ENCODE measurements at places on chromosomes 16 and 17. TPM values are rescaled to one million over a fixed set of nuclear protein-coding genes. Genes with fewer than 3 reads are reported as not detected.

Gene FBXW10
- total RNA-seq: not detected

Gene SLC35G6
- total RNA-seq: not detected

Gene GPRC5B
- 122 TPM for total RNA-seq

Gene NACA2
- not detected for total RNA-seq

Gene PRSS33
- total RNA-seq: not detected

Gene TUBG2
- 46.8 TPM for total RNA-seq

Gene KLHL10
- total RNA-seq: not detected

Gene FNDC8
- not detected for total RNA-seq

Gene CCR7
- 1.4 TPM for total RNA-seq

Gene SLC9A5
- total RNA-seq: 1.2 TPM

- no peak for DNase-seq
Observed at GRCh38 chr17:44024271-44024663, 9.5 kb upstream of the TMEM101 start.

GRCh38 chr16:87002717-87003413 lies 314.3 kb downstream of the C16orf95 start:
- DNase-seq: no peak

DNA sequence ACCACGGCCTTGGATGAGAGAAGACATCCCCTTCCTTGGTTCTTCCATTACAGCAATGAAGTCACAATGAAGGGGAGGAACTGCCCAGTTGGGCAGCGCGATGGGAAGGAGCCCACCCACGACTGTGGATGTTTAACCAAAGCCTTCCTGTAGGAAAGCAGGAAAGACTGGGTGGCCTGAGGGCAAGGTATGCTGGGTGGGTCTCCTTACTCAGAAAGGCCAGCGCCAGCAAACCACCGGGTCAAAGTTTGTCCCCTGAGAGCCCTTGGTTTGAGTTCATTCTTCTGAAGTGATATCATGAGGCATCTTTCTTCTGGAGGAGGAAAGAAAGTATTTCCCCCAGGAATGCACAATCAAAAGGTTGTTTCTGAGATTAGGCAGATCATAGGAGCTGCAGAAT lies 105.2 kb downstream of the C16orf95 start:
- DNase-seq: no peak

GRCh38 chr17:8875957-8876356 lies 8.5 kb upstream of the PIK3R6 start:
- no peak for DNase-seq

GRCh38 chr16:66976746-66977145 lies 11.6 kb upstream of the CES4A start:
- no peak for DNase-seq

DNA sequence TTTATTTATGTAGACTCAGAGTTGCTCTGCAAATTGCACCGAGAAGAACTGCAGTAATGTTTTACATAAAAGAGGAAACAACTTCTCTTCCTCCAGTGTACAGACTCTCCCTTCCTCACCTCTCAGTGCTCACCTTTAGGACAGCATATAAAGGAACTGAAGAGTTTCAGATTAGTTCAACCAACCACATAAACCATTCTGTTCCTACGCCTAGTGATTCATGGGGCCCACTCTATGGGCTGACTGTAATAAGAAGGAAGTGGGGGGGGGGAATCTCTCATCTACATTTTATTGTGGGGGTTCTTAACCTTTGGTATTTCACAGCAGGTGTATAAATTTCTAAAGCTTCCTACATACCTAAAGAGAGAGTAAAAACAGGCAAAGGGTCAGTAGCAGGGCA lies 18.3 kb downstream of the ZSWIM7 start:
- DNase-seq: no peak

- DNase-seq: peak; percentile 87
Observed at GRCh38 chr17:75131278-75132017, at the start of gene NT5C. TSS of gene NT5C (minus strand) at chr17:75131742. CDS start at chr17:75131707, 35 bp downstream.

- no peak for DNase-seq
Observed at GRCh38 chr17:70365091-70365583, 195.8 kb downstream of the KCNJ2 start.

- DNase-seq: no peak
Observed at GRCh38 chr16:82993926-82994325, 367.2 kb downstream of the CDH13 start.

DNA sequence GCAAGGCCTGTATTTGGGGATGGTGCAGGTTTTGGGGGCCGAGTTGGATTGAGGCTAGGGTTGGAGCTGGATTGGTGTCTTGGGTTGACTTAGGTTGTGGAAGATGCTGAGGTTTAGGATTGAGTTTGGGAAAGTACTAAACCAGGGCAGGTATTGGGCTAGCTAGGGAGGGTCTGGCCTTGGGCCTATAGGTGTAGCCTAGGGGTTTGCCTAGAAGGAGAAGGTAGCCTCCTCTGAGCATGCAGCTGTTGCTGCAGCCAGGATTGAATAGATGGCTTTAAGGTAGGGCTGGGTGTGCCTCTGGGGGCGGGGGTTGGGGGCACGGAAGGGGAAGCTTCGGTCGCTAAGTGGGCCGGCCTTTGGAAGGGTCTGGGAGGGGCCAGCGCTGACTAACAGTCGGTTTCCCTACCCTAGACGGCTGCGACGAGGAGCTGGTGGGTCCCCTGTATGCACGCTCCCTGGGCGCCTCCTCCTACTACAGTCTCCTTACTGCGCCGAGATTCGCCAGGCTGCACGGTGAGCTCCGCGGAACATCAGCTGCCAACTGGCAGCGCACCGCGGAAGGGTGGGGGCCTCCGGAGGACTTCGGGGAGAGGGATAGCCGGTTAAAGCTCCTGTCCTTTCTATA lies 1.2 kb downstream of the CNTNAP1 start:
- no peak for DNase-seq

DNA sequence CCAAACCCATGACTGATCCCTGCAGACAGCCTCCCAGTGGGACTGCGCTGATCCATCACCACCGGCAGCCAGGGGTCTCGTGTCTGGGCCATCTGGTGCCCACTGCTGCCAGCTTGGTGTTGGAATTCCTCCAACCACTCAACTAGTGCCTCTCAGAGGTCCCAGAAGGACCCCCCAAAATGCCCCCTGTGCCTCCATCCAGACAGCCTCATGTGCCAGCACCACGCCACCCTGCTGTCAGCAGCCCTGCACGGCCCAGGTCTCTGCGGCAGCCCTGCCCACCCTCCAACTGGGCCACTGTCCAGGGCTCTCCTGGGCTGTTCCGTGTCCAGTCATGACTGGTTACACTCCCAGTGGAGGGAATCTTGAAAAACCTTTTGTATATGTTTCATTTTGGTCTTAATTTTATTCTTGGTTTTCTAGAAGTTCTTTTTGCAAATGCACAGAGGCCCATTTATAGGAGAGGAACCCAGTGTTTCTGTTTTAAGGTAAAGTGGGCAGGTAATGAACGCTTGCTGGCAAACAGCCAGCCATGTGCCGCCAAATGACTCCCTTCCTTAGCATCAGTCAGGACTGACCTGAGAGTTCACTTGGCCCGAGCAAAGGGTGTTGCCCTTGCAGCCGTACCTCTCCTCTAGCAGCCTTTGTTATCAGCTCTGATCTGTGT lies 34.6 kb downstream of the GRIN2C start:
- DNase-seq: no peak

- DNase-seq: peak; percentile 44
Observed at GRCh38 chr17:65208717-65209116, 71.5 kb downstream of the RGS9 start.

DNA sequence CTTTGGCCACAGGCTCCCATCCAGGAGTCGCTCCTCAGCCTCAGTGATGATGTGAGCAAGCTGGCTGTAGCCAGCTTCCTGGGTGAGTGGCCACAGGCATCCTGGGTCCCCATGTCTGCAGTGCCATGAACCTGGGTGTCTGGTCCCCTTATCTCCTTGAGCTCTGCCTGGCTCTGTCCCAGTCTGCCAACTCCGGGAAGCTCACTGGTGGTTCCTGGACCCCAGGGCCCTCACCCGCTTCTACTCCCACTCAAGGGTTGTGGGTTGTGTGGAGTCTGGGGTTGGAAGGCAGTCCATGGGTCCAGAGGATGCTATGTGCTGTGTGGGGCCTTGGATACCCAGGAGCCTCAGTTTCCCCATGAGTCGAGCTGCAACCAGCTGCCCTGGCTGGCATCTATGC lies 11.7 kb upstream of the SMIM5 start:
- DNase-seq: no peak

- no peak for DNase-seq
Observed at GRCh38 chr16:55271945-55272513, 52.0 kb upstream of the IRX6 start.

GRCh38 chr16:67036323-67036741 lies 7.4 kb downstream of the CBFB start:
- DNase-seq: no peak

DNA sequence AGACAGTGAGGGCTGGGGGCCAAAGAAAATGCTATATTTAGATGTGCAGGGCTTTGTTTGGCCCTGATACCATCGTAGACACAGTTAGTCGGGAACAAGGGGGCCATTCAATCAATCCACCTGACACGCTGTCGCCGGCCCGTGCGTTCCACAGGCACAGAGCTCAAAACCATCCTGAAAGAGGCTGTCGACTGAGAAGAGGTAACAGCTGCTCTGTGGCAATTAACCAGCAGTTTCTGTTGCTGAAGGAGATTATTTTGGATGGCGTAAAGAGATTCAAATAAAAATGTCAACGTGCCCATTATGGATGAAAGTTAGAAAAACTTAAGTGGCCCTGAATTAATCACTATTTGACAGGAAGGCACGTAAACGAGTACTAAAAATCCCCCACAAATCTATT lies 276.2 kb upstream of the IRX5 start:
- DNase-seq: no peak

Data from sciatic nerve (tissue), 2 donors.